Foreskin fibroblast (primary cell): ENCODE measurements at places on chromosomes 1 and 21.

DNA sequence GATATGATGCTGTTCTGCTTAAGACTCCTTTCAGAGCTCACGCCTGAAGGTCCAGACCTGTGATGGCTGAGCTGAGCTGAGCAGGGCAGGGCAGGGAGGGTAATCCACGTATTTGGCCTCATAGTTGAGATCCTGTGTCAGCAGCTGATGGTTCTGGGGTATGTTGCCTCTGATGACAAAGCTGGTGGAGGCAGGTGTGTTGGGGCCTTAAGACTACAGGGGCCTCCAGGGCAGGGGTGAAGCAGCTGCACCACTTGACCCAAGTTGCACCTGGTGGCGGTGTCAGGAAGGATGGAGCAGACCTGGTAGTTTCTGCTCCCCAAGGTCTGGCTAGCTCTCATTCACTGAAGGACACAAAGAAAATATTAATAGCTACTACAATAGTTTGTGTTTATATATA is 57.0 kb downstream of the FCRL5 start:
- DNase-seq, result no peak

DNA sequence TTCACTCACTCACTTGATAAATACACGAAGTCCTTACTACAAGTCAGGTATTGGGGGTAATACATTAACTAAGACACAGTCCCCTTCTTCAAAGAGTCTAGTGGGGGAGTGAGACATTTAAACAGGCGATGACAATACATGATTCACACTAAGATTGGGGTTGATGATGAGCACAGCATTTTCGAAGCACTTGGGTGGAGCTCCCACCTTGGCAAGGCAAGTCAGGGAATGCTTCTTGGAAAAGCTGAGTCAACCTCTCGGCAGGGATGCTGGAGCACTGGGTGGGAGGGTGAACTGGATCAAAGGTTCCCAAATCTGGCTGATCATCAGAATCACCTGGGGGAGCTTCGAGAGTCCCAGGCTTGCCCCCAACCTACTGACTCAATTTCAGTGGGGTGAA is 57.9 kb upstream of the ENAH start:
- DNase-seq, result no peak

DNA sequence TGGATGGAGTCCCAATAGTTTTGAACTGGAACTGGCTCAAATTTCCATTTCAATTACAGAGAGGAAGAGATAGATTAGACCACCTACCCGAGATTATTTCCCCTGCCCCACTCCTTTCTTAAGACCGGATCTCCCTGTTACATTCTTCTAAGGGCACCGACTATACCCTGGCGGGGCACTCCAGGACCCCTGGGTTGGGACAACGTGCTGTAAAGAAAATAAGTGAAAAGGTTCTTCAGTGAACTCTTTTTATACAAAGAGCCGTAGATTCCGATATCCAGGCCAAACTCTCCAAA is 6.7 kb downstream of the NR5A2 start:
- DNase-seq, result no peak

GRCh38 chr1:235979716-235980333 is 85.1 kb downstream of the NID1 start:
- no peak for DNase-seq

GRCh38 chr1:41442697-41443251 is 41.7 kb downstream of the EDN2 start:
- DNase-seq, result no peak

GRCh38 chr1:99986656-99987225 is 16.9 kb downstream of the SLC35A3 start:
- DNase-seq, result no peak
